ENCODE measurements at places on chromosomes 5 and 9.
A peak's percentile ranks its signal among the peaks of the same experiment; 100 is the strongest.

DNA sequence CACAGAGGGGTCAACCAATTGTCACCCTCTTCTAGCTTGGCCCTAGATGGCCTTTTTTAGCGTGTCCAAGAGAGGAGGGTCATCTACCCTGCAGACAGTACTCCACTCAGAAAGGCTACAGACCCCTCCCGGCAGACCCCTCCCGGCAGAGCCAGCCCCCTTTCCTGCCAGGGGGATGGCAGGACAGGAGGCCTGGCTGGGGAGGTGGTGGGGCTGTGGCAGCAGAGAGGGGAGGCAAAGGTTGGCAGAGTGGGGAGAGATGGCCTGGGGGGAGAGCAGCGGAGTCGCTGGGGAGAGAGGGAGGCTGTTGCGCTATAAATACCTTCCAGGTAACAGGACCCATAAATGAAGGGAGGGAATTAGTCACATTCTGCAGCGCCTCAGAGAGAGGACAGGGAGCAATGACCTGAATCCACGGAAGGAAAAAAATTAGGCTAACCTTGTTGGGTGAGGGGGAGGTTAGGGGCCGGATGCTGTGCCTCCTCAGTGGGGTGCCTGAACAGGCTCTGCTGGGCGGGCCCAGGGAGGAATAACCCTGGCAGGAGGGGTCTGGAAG, 32.9 kb upstream of the PSD2 start:
- no peak for DNase-seq

GRCh38 chr5:151692312-151692711, 5.6 kb upstream of the SPARC start:
- no peak for DNase-seq

- peak; percentile 82 for DNase-seq
Observed at GRCh38 chr9:135926402-135927194, 19.3 kb upstream of the CAMSAP1 start.

DNA sequence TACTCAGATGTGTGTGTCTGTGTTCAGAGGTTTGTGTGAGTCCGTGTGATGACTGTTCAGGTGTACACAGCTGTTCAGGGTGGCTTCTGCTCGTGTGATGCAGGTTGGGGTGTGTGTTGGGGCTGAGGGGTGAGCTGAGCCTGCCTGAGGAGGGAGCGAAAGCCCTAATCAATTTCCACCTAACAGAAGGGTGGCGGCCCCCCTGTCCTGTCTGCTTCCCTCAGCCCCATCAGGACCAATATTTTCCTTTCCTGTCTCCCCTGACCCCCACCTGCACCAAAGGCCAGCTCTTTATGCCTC, 30.2 kb downstream of the LHX2 start:
- DNase-seq: no peak

- DNase-seq: no peak
Observed at GRCh38 chr9:113992276-113992951, 85.7 kb downstream of the AMBP start.

DNA sequence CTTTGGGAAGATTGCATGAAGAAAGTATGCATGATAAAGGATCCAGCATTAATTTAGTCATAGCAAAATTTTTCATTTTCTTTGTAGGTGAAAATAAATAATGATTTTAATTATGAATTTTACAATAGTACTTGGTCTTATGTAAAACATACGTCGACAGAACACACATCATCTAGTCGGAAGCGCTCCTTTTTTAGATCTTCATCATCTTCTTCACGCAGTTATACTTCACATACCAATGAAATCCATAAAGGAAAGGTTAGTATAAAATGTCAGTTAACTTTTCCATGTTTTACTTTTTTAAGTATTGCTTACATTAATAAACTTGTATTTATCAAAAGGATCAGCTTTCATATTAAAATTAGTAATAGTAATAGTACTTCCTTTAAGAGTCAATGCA, 35.8 kb downstream of the C7 start:
- DNase-seq: no peak

- no peak for DNase-seq
Observed at GRCh38 chr5:137216976-137217598, 282.0 kb downstream of the SPOCK1 start.

DNA sequence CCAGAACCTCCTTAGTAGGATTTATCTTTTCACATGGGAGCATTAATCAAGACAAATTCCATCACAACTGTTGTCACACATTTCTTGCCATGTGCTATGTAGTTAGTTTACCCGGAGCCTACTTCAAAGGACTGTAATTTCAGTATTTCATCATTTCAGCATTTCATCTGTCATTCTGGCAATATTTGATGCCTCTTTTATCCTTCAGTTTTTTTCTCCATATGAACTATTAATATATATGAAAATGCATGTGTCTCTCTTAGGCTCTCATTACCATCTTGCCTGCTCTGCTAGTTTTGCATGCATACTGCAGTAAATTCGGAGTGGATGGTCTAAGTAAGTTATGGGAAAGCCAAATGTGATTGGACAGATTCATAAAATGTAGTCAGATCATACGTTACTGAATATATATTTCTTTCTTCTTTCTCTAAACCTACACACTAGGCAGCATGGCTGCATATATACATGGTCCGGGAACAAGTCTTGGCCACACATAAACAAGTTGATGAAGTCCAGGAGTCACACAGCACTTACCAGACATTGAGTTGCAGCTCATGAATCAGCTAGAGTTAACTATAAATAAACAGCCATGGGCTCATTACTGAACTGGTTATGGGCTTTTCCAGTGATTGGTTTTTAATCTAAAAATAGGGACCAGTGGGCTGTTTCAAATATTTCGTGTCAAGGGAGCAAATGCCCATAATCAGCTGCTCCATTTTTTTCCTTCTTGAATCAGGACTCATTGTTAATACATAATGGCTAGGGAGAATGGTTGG, 46.6 kb downstream of the SPATA31D1 start:
- DNase-seq: no peak

GRCh38 chr5:31741496-31741895, 102.6 kb downstream of the PDZD2 start:
- no peak for DNase-seq

DNA sequence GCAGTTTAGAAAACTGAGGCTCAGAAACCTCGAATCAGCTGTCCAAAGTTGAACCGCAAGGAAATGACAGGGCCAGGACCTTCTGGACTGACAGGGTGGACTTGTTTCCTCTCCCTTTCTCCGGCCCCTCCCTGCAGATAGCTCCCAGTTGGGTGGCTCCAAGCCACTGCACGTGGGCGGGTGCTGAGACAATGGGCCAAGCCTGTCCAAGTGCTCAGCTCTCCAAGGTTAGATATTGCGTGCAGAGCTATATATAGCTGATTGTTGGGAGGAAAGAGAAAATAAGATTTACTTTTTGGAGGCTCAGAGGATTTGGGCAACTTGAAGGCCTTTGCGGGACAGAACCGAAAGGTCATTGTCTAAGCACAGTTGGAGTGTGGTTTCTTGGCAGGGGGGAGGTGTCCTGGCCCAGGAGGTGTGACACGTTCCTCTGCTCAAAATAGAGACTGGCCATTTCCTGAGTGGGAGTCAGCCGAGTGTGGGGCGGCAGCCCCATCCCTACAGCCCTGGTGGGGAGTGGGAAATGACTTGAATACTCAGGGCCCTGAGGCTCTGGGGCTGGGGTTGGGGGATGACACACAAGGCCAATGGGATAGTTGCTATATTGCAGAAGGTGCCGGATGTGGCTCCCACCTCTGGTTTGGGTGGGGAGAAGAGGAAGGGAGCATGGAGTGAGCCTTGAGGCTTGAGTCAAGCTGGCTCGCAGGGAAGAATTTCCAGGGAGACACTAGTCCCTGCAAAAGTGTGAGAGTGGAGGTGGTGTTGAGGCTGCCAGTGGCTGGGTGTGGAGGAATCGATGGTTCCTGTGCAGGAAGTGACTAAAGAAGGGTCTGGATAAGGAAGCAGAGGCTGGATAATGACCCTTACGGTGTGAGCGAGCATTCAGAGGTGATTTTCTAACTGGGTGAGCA, 44.4 kb upstream of the SMAD5 start:
- no peak for DNase-seq

DNA sequence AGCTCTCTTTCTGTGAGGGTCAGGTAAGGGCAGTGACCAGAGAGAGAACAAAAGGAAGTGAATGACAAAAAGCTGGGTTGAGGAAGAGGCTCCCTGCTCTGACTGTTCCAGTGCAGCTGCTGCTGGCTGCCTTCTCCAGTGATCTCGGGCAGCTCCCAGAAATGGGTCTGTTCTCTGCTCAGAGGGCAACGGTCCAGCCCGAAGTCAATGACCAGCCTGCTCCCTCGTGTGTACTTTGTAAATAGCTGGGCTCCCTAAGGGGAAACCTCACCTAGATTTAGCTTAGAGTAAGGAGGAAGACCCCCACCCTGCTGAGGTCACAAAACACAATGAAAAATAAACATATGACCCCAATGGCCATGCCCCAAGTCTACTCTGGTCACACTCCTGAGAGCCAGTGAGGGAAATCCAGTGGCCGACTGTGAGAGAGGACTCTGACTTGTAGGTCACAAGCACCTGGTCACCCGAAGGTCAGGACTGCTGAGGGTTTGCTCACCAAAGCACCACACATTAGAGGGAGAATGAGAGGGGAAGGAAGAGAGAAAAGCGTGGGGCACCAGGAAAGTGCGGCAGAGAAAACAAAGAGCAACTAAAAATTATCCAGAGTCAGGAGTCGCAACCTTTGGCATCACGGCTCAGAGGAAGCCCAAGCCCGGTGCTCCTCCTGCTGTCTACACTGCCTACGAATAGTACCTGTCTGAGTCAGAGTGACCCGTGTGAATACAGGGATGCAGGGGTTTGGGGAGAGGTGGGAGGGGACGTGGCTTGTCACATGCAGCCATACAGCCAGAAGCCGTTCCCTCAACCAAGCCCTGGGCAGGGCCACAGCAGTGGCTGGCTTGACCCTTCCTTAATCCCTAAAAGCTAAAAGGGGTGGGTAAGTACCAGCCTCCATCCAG, 19.8 kb downstream of the NIPAL4 start:
- DNase-seq: no peak

Measured in CD4-positive, alpha-beta T cell treated with Interleukin-4 for 1 hour (primary cell).